ENCODE measurements at places on chromosomes 16 and 17.

DNA sequence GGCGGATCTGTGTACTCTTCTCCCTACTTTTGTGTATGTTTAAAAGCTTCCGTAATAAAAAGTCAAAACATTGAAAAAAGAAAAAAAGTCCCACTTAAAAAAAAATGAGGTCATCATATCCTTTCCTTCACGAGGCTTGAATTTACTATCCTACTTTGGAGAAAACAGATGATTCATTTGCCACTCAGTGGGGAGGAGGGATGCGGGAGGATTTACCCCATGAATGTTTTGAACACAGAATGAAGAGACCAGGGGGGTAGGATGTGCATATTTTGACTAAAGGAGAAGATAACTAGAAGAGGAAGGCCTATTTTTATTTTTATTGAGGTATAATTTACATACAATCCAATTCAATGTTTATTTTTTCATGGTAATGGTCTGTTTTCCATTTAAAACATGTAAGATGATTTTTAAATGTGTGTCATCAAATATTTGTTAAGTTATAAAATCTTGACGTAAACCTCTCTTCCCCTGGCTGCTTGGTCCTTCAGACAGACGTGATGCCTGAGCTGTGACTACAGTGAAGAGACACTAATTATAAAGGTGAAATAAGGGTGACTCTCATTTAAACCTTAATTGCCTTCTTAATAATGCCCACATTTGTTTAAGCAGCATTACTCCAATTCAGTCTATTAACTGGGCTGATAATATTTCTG lies 135.4 kb upstream of the AXIN2 start:
- DNase-seq = no peak

DNA sequence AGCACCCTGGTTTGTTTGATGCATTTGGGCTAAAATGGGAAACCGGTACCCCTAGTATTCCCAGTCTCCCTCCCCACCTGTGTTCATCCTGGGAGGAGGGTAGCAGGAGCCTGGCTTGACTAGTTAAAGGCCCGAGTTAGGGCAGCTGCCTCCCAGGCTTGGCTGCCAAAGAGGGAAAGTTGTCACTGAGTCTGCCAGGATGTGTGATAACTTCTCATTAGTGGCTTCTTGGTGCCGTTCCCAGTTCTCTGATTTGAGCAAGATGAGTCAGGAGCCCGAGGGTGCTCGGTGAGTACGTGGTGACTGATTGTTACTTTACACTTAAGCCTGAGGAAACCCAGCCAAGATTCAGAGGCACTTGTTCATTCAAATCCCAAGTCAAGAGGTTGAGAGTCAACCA lies 2.5 kb downstream of the KRT32 start:
- DNase-seq = no peak

- no peak for DNase-seq
Observed at GRCh38 chr16:89026121-89026612, 49.2 kb upstream of the CBFA2T3 start.

DNA sequence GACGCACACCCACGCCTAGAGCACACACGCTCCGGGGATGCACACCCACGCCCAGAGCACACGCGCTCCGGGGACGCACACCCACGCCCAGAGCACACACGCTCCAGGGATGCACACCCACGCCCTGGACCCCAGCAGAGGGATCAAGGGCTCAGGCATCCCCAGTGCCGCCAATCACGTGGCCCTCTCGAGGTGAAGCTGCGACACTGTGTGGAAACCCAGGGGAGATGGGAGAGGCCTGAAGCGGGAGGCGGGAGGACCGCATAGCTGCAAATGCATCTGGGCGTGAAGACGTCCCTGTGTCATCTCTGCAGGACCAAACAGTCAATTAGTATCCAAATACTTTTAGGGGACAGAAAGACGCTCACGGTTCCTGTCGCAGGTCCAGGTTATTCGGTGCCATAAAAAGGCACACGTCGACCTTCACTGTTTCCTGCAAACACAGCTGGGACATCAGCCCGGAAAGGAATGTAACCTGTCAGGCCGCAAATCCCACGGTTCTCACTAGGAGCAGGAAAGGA lies 56.4 kb downstream of the TBC1D16 start:
- no peak for DNase-seq

GRCh38 chr16:23323224-23324030 lies 21.3 kb downstream of the SCNN1B start:
- no peak for DNase-seq

GRCh38 chr16:50011707-50012106 lies 13.3 kb upstream of the CNEP1R1 start:
- DNase-seq = no peak

DNA sequence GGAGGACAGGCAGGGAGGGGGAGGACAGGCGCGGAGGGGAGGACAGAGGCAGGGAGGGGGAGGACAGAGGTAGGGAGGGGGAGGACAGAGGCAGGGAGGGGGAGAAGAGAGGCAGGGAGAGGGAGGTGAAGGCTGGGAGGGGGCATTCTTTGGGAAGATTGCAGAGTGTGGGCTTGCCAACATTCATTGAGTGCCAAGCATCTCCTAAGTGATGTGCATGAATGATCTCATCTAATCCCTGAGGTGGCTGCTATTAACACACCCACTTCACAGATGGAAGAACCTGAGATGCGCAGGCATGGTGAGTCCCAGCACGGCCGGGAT lies 58.3 kb downstream of the NT5M start:
- no peak for DNase-seq

DNA sequence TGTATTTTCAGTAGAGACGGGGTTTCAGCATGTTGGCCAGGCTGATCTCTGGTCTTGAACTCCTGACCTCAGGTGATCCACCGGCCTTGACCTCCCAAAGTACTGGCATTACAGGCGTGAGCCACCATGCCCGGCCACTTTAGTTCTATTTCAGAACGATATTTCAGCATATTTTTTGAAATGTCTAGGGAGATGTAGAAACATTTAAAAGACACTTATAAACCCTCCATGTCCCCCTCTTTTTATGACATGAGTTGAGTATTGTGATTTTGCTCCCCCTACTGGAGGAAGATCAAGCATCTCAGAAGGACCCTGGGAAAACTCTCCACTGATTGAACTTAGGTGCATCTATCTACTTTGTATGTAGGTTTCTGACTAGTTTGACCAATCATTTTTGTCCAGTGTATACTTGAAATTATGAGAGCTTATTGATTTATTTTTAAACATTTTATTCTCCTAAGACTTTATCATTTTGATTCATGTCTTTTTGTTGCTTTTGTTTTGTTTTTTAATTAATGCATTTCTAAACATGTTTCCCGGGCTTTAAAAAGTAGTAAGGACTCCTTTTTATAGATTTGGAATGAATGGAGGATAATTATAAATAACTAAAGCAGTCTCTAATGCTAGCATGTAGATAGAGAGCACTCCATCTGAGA lies 105.1 kb downstream of the CHD9 start:
- no peak for DNase-seq

DNA sequence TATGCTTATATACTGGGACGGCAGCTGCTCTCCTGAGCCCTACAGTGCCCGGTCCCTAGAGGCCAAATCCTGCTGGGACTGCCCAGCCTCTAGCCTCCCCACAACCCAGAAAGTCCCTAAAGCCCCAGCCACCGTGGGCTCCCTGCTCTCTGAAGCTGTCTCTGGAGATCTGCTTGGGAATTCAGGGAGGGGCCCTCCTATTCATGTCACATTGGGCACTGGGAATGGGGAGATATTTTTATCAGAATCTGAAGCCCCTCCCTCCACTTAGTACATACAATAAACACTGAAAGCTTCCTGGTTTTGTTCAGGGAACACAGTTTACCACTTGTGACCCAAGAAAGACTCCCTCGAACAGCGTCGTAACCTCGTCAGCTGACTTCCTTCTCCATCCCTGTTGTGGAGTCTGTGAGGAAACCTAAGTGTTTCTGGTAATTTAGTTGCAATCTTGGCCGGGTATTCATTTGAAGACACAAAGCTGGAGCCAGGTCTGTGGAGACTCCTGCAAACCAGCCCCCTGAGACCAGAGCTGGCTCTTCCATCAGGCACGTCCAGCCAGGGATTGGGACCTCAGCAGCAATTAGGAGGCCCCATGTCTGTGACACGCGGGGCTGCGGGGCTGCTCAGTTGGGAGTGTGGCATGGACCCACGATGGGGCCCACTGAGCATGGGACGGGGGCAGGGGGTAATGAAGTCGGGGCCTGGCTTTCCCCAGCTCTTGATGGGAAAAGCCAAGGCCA lies 38.5 kb downstream of the PGS1 start:
- DNase-seq = no peak
